ENCODE measurements at places on chromosomes 2 and 18.
A peak's percentile ranks its signal among the peaks of the same experiment; 100 is the strongest.

- peak; percentile 1 for DNase-seq
Measured at GRCh38 chr2:214481204-214481603, 70.3 kb downstream of the VWC2L start.

DNA sequence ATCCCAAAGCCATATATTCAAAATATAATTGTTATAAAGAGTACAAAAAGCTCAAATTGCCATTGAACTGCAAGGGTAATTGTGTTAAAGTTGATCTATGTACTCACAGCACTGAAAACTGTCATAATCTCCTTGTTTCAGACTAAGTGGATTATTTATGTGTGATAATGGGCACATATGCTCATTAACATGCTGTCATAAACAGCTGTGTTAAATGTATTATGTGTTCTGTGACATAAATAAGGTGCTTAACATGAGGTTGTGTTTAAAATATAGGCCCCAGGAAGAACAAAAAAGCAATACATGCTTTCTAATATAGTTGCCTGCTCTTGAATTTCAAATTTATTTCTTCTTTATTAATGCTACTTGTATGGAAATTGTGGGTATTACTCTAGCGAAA lies 409.5 kb downstream of the DCC start:
- DNase-seq: no peak

DNA sequence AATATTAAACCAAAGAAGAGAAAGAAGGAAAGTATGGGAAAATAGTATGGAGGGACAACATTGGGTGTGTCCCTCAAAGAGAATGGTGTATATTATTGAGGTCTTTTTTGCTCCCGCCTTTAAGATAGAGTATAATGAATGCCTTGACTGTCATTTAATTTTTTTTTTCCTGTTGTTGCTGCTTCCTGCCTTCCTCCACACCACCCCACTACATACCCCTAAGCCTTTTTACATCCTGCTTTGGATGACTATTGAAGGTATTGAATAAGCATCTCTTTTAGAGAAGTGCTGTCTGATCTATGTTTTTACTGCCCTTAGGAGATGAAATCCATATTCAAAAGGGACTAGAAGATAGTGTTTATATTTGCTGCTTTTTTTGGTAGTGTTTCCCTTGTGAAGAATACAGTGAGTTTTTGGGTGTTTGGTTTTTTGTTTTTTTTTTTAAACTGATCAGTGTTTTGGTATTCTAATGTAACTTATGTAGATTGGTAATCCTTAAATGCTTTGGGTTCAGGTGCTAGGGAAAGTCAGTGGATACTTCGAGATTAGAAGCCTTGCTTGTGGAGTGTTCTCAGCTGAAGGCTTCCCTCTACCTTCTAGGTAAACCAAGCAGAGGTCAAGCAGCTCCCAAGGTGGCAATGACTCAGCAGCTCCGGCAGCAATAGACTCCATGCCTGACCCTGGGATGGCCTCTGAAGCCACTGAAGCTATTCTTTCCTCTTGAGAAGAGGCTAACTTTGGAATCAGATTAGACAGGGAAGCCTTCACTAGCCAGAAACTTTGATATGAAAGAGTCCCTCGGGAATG lies 5.0 kb downstream of the FZD7 start:
- DNase-seq: no peak

DNA sequence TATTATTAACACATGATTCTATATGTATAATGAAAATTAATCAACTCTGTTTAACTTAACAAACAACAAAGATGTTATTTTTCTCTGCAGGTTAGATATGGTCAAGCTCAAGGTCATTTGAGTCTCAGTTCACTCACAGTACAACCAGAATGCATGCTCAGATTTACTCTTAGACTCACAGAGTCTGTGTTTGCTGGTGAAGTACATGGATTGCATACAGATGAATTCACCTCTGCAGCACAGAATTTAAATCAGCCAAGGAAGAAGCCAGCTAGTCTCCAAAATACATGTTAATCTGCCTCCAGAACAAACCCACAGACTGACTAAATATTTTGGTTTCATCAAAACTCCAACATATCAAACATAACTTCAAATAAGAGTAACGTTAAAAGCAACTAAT lies 424.5 kb downstream of the RAD51AP2 start:
- no peak for DNase-seq

- no peak for DNase-seq
Measured at GRCh38 chr2:28527196-28527595, 31.3 kb downstream of the PLB1 start.

DNA sequence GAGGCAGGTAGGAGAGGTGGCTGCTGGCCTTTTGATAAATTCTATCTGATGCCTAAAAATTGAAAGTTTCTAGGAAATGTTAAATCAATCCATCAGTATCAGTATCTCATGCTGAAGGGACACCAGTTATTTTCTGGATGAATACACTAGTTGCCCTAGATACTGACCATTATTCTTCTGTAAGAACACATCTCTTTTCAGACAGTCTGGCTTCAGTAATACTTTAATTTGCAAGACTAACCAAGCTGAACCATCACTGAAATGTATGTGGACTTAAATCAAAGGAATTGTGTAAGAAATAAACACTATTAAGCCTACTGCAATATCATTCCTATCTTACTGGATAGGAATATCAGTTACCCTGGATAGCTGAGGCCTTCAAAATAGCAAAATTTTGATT lies 1546.3 kb downstream of the LRP1B start:
- DNase-seq: no peak

GRCh38 chr18:33195795-33196194 lies 244.7 kb downstream of the CCDC178 start:
- no peak for DNase-seq
